ENCODE measurements at places on chromosomes 12 and 14.

DNA sequence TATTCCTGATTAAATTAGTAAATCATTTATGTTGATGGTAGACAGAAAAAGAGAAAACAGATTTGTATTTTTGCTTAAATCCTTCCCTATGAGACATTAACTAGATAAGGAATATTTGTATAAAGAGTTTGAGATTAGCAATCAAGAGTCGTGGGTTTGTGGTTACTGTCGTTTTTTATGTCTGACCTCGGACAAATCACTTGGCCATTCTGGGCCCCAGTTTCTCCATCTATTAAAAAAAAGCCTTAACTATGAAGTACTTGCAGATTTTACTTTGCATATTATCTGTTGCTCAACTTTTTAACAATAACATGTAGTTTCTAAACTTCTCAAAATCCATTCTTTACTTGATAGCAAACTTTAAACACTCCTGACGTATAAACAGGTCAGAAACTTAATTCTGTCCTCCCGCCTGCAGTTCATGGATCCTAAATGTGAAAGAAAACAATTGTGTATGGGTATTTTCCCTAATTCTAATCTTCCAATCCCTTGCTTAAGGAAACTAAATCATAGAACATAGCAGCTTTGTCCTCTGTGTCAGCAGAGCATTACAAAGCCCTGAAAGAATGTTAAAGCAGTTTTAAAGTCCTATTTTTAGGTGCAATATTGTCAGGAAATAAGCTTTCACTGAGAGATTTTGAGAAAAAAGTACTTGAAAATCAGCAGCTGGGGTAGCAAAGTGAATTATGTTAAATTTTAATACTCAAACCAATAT, 118.2 kb downstream of the GPR135 start:
- peak; percentile 52 for DNase-seq

DNA sequence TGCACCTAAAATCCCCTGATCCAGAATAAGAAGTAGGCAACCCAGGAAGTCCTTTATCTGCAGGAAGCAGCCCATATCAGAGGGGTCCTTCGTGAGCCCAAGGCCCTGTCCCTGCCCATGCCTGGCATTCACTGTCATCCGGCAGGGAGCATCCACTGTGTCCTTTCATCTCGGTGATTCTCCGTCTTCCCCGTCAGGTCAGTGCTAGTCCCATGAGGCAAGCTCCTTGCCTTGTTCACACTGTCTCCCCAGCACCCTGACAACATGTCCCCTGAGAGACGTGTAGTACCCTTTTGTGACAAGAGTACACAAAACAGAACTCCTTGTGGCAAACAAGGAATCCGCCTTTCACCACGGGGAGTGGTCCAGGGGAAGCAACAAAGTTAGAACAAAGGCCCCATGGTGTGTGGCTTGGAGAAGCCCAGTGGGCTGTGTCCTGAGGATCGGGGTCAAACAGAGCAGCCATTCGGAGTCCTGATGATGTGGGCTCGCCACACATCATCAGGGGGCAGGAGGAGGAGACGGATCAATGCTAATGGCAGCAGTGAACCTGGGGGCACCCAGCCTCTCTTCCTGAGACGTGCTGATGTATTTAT, 112.1 kb downstream of the DICER1 start:
- no peak for DNase-seq

DNA sequence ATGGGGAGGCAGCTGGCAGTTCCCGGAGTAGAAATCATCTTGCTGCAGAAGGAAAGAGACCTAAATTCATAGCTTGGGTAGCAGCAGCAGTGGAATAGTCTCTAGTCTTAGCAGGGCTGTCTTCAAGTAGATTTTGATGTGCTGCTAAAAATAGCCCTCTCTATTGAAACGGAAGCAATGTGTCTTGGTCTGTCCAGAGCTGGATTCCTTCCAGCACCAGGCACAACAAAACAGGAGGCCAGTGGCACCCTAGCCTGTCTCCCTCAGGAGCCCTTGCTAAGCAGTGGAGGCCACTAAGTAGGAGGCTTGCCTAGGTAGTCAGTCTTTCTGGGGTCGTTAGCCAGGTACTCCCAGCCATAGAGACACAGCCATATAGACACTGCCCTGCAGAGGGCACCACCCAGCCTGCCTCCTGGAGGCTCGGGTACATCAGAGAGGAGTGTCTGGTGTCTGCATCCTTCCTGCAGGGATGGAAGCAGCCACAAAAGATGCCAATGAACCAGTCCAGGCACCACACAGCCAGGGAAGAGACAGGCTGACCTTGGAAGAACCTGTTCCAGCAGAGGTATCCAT, 97.5 kb downstream of the CRACR2A start:
- DNase-seq = no peak

DNA sequence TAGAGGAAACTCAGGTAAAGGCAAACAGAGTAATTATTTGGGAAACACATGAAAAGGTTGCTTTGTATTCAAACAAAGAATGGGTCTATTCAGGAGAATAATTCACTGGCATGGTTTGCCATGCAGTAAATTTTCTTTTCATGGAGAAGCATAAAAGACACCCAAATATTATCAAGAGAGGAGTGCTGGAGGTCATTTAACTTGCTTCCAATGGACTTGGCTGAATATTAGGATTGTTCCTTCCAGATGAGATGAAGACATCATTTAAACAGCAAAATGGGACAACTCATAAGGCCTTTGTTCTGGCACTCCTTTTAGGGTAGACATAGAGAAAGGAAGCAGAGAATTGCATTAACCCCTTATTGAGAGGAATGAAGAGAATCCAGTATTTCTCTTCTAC, 38.7 kb downstream of the WIF1 start:
- DNase-seq = no peak

DNA sequence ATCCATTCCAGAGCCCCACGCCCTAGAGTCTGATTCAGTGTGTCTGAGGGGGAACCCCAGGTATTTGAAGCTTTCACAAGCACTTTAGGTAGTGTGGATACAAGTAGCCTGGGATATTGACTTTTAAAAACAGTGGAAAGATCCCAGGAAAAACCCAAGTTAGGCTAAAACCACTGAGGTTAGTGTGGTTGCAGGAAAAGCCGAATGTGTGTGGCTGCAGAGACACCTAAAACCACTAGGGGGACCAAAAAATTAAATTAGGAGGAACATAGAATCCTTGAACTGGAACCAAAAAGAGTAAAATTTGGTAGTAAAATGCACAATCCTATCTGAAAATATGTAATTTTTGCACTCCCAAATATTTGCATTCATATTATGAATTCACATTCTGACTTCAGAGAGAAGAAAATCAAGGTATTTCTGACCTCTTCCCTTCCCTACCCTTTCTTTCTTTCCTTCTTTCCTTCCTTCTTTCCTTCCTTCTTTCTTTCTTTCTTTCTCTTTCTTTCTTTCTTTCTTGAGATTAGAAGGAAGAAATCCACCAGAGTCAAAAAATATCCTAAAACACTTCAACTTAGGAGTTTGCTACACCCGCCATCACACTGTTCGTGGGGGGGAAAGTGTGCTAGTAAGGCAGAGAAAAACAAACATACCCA, 37.8 kb downstream of the SLCO1A2 start:
- DNase-seq = peak; percentile 2

All from IMR-90 (cell line).